ENCODE measurements at places on chromosomes 6 and 20. TPM values are rescaled to one million over a fixed set of nuclear protein-coding genes. Genes with fewer than 3 reads are reported as not detected.

Gene LY6G6F
- total RNA-seq: not detected

Gene PCSK2
- not detected for total RNA-seq

Gene HRH3
- not detected for total RNA-seq

Gene MATN4
- not detected for total RNA-seq

Gene TRAPPC3L
- not detected for total RNA-seq

Gene GTF3C6
- 16.2 TPM for total RNA-seq

Gene SYCP2
- total RNA-seq: 1.6 TPM

Gene ENPP4
- 0.36 TPM for total RNA-seq

Gene SLC22A2
- total RNA-seq: not detected

Gene CST2
- not detected for total RNA-seq

Gene PI16
- total RNA-seq: 0.16 TPM

Gene CST5
- total RNA-seq: not detected

Gene SLC32A1
- not detected for total RNA-seq

Gene HAO1
- total RNA-seq: not detected

Gene CLPSL1
- total RNA-seq: not detected

Gene CST3
- 113 TPM for total RNA-seq

Gene MAS1
- total RNA-seq: not detected

Gene ERGIC3
- total RNA-seq: 421 TPM

Gene HMGCLL1
- 0.24 TPM for total RNA-seq

Gene HEY2
- 2.3 TPM for total RNA-seq

Gene PKIB
- total RNA-seq: 0.12 TPM

Gene F13A1
- 0.12 TPM for total RNA-seq

Gene FOXS1
- total RNA-seq: not detected

Gene PLN
- total RNA-seq: not detected

Gene SLC22A7
- not detected for total RNA-seq

Gene PIGT
- total RNA-seq: 63.4 TPM

Gene JPH2
- total RNA-seq: 21.4 TPM

Gene PSMG4
- total RNA-seq: 10.3 TPM

Gene RUNX2
- 27.4 TPM for total RNA-seq

Gene HLA-DMB
- 0.65 TPM for total RNA-seq

Gene BANF2
- not detected for total RNA-seq

Gene WFDC5
- not detected for total RNA-seq

Measured in hair follicle dermal papilla cell (primary cell).